ENCODE measurements at places on chromosomes 6 and 20.

DNA sequence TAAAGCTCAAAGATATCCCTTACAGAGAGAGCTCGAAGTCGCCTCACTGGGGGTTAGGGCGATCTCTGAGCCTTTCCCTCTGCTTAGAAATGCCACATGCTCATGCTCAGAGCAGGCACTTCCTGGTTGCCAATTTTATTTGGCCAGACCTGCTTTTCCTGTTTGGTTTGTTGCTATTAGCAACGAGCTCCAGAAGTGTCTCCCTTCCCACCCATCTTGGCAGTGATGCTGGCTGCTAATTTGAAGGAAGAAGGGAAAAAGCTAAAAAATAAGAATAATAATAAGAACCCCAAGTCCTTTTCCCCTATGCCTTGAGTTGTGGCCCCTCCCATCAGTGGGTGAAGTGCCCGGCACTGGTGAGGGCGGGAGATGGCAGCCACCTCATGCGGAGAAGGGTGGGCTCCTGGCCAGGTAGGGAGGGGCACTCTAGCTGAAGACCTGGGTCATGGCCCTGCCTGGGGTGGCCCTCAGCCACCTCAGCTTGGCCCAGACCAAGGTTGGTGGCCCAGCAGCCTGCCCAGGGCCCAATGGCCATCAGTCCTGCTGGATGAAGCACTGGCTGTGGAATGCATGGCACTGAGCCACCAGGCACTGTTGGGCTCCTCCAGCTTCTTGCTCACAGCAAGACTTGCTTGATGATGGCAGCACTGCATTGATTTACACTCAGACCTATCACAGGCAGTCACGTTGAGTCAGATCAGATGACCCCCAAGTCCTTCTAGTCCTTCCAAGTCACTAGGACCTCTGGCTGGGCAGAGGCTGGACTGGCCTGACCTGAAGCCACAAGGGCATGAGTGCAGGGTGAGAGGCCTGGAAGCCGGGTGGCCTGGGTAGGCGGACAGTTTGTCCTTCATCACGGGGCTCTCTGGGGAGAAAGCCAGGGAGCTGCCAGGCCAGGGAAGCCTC lies 79.0 kb downstream of the SYNJ2 start:
- DNase-seq, result no peak

DNA sequence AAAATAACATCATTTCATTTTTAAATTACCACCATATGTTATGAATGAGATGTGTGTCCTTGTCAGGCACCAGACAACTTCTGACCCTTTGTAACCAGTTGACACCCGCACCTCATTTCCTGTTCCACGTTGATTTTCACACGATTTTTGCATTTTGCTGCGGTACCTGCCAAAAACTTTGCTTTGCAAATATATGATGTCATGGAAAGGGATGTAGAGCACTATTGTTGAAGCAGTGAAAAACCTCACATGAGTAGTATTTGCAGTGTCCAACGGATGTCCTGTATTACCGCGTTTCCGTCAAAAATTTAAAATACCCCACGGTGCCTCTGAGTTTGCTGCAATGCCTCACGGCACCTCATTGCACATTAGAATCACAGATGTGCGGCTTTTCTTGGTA lies 115.6 kb downstream of the MTHFD1L start:
- no peak for DNase-seq

DNA sequence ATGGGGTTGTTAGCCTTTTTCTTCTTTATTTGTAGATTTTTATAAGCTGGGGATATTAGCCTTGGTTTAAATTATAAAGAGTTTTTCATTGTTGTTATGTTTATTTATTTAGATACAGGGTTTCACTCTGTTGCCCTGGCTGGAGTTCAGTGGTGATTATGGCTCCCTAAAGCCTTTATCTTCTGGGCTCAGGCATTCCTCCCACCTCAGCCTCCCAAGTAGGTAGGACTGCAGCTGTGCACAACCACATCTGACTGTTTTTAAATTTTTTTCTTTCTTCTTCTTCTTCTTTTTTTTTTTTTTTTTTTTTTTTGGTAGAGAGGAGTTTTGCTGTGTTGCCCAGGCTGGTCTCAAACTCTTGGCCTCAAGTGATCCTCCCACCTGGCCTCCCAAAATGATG lies 80.9 kb downstream of the UBE3D start:
- no peak for DNase-seq

DNA sequence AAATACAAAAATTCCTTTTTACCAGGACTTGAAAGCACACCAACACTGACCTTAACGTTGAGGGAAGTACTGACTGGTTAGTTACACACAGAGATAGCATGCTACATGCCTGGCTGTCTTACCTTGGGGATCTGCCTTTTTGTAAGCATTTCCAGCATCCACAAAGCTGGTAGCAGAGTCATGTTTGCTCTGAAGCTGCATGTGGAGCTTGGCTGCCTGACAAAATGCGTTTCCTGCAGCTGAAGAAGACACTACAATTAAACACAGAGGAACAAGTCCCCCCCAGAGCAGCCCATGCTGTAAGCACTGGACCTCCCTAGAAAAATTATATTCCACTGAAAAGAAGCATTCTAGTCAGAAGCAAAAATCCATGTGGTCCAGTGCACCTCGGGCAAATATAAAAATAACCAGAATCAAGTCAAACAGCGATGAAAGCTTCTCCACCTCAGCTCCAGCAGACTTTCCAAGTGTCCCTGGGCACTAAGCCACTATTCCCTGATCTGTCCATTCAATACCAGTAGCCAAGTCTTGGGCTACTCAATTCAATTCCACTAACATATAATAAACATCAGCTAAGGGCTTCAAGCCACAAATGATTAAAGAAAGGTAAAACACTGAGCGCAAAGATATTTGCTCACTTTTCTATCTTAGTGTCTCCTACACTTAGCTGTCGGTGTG lies 24.2 kb downstream of the NAPB start:
- DNase-seq, result no peak

DNA sequence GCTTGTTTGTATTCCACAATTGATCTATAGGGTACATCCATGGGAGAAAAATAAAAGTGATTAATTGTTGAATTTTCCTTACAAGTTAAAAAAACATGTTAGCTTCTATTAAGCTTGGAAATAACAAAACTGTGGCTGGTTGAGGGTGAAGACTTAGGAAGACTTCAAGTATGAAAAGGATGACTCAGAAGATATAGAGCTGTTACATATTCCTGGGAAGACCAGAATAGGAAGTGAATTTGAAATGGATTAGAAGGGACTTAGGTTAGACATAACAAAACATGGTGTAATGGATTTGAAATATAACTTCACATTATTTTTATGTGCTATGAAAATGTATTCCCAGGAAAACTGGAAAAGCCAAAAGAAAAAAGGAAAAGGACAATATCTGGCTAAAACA lies 732.2 kb downstream of the HDGFL1 start:
- DNase-seq, result no peak
